ENCODE measurements at places on chromosomes 1 and 21.

DNA sequence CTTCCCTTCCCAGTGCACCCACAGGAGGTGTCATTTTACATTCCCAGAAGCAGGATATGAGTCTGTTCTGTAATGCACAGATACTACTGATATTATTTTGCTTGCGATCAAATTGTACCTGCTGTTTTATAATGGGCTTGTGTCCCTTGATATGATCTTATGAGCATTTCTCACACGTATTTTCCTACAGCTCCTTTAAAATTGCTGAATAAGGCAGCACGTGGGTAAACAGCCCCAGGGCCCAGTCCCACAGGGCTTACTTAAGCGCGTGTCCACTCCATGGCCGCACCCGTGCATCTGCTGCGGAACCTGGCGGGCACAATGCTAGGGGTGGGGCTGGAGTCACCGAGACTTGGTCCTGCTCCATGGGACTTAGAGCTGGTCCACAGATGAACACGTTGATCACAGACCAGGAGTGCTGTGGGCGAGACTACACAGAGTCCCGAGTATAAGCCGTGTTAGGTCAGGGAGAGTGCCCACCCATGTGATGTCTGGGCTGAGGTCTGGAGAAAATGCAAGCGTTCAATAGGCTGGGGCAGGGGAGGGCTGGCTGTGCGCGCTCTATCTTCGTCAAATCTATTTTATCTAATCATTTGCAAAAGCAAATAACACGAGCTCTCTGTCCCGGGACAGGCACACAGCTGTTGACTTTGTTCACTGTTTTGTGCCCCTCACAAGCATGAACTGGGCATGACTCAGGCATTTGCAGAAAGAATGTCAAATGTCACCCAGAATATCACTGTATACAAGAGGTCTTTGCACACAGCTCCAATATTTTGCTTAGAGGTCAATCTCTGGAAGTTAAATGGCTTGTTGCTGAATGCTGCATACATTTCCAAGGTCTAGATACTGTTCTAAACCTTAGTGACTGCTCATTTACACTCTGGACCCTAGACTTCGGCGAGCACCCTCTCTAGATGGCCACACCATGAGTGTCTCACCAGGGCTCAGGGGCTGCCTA is 119.3 kb downstream of the CRYAA start:
- no peak for DNase-seq

GRCh38 chr1:41122851-41123518 is 101.5 kb upstream of the SLFNL1 start:
- DNase-seq: no peak

- no peak for DNase-seq
Measured at GRCh38 chr1:187837787-187838186, 1009.0 kb downstream of the PLA2G4A start.

DNA sequence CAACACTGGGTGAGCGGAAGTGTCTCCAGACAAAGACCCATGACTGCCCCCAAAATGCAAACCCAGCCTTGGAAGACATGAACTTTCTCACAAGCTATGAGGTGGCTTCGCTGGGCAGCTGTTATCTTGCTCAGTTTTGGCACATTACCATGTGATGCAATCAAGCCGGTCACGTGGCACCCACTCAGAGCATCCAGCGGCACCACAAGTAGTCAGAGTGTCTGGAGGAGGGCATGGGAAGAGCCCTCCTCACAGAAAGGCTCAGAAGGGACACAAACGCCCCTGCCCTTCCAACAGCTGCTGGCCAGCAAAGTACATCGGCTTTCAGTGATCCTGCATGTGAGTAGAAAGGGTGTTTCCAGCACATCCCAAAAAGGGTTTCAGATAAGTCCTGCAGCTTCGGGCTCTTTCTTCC is 145.5 kb upstream of the IRF2BP2 start:
- DNase-seq: peak; percentile 83

DNA sequence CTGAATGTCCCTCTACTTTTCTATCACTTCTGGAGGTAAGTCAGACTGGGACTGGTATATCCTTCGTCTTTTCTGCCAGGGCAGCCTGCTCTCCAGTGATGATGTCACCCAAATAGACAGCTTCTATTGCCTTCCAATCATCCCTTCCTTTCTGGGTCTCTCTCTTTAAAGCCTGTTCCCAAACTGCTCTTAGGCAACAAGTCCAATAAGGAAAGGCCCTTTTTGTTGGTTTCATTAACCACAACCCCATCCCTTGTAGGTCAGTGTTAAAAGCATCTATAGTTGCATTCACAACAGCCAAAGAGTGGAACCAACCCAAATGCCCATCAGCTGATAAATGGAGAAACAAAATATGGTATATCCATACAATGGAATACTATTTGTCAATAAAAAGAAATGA is 114.4 kb downstream of the CNIH3 start:
- no peak for DNase-seq

GRCh38 chr1:43994794-43995790 is 3.7 kb downstream of the CCDC24 start:
- no peak for DNase-seq

Measured in head of caudate nucleus (tissue), 42 donors.